Activated naive CD8-positive, alpha-beta T cell treated with anti-CD3 and anti-CD28 coated beads for 36 hours (primary cell): ENCODE measurements at places on chromosomes 7 and 10. TPM values are rescaled to one million over a fixed set of nuclear protein-coding genes. Genes with fewer than 3 reads are reported as not detected.

DNA sequence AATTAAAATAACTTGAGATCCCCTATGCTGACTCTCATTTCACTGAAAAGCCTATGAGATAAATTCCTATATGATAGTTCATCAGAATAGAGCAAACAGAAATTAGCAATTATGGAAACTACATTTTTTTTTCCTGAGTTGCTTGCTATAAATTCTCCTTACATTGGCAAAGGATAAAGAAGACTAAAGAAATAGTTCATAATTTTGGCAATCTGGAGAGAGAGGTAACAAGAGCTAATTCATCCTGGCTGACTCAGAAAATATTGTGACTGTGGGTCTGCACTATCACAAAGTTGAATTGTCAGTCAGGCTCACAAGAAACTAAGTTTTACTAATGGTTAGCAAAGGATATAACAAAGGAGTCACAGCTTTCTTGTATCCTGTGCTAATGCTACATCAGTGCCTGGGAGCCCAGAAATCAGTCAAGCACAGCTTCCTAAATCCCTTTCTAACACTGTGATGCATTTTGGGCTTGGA, 483.0 kb downstream of the MAGI2 start:
- H3K36me3 ChIP-seq, result no peaks in the 10 kb centered on the region
- no peak overlapping the region for H3K27ac ChIP-seq
- DNase-seq, result no peak
- H3K4me3 ChIP-seq, result no peak overlapping the region

DNA sequence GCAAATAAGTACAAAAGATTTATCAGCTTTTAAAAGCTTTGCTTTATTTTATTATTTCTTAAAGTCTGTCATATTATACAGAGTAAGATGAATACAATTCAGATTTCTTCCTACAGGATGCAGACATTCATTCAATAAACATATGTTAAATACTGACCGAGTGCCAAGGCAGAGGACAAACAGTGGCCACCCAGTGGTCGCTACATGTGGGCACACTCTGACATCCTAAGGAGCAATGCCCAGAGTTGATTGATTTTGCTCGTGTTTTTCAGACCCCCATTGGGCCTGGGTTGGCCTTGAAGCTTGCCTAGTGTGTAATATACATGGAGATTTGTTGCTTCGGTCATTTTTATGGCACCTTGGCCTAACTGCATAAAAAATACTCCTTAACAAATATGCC, 201.2 kb downstream of the CCDC3 start:
- no peak for DNase-seq
- H3K27me3 ChIP-seq, result no peaks in the 10 kb centered on the region
- H3K4me3 ChIP-seq, result no peak overlapping the region
- no peak overlapping the region for H3K27ac ChIP-seq

GRCh38 chr7:44709945-44710596, 38.6 kb upstream of the ZMIZ2 start:
- H3K27ac ChIP-seq, result no peak overlapping the region
- H3K4me3 ChIP-seq, result no peak overlapping the region
- peaks cover 4% of the 10 kb centered on the region for H3K4me1 ChIP-seq
- H3K36me3 ChIP-seq, result peaks cover 7% of the 10 kb centered on the region
- no peak for DNase-seq

DNA sequence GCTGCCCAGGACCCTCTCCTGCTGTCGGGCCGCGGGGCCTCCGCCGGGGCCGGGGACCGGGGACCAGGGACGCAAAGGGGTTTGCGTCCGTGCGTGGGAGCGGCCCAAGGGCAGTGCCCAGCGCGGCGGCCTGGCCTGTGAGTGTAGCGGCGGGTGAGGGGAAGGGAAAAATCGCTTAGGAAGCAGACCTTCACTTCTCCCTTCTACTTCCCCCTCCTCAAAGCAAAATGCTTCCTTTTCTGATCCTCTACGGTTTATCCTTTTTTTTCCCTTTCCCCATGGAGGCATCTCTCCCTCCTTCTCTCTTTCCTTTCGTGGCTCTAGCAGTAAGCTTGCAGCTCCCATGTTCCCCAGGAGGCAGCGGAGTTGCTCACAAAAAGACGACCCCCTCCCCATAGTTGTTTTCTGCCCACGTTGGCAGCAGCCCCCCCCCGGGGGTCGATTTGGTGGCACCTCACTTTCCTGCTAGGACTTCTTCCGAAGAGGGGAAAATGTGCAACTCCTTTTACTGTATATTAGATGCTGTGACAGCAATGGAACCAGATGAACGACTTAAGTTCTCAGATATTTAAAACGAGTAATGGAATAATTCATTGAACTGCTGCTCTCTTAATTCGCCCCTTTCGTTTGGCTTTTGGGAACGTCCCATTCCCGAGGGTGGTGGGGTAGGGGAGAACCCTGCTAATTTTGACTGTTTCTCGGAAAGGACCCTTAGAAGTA, 724 bp downstream of the CAPZA2 start:
- peaks cover 19% of the 10 kb centered on the region for H3K27me3 ChIP-seq
- no peak for DNase-seq
- peak overlapping the region; percentile 96 for H3K27ac ChIP-seq
- H3K4me3 ChIP-seq, result peak overlapping the region; percentile 99
- peaks cover 14% of the 10 kb centered on the region for H3K36me3 ChIP-seq

- no peak for DNase-seq
- H3K27ac ChIP-seq, result no peak overlapping the region
- peaks cover 49% of the 10 kb centered on the region for H3K4me1 ChIP-seq
- no peak overlapping the region for H3K4me3 ChIP-seq
- H3K36me3 ChIP-seq, result no peaks in the 10 kb centered on the region
Observed at GRCh38 chr7:39606352-39606751, 17.0 kb upstream of the RALA start.

DNA sequence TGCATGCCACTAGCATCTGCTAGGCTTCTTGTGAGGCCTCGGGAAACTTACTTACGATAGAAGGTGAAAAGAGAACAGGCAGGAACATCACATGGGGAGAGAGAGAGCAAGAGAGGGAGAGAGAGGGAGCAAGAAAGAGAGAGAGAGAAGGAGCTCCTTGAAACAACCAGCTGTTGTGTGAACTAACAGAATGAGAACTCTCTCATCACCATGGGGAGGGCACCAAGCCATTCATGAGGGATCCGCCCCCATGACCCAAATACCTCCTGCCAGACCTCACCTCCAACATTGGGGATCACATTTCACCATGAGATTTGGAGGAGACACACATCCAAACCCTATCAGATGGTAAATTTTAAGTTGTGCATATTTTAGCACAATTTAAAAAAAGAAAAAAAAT, 1217.2 kb downstream of the TYW1 start:
- no peak for DNase-seq
- no peak overlapping the region for H3K27ac ChIP-seq
- H3K27me3 ChIP-seq, result no peaks in the 10 kb centered on the region
- no peak overlapping the region for H3K4me3 ChIP-seq
- no peaks in the 10 kb centered on the region for H3K36me3 ChIP-seq
- H3K4me1 ChIP-seq, result no peaks in the 10 kb centered on the region

GRCh38 chr7:141012044-141012685, 2.6 kb downstream of the MRPS33 start:
- H3K27ac ChIP-seq, result peak overlapping the region; percentile 100
- peaks cover 18% of the 10 kb centered on the region for H3K36me3 ChIP-seq
- peaks cover 36% of the 10 kb centered on the region for H3K4me1 ChIP-seq
- DNase-seq, result peak; percentile 67
- H3K4me3 ChIP-seq, result peak overlapping the region; percentile 97

- H3K4me1 ChIP-seq, result peaks cover 15% of the 10 kb centered on the region
- peaks cover 7% of the 10 kb centered on the region for H3K36me3 ChIP-seq
- DNase-seq, result no peak
- H3K27ac ChIP-seq, result peak overlapping the region; percentile 51
Observed at GRCh38 chr7:6057316-6058129, 26.3 kb downstream of the ANKRD61 start.

- no peaks in the 10 kb centered on the region for H3K4me1 ChIP-seq
- no peaks in the 10 kb centered on the region for H3K36me3 ChIP-seq
- no peak overlapping the region for H3K4me3 ChIP-seq
- H3K27ac ChIP-seq, result no peak overlapping the region
- DNase-seq, result no peak
Observed at GRCh38 chr7:91043186-91043585, 221.0 kb upstream of the FZD1 start.

DNA sequence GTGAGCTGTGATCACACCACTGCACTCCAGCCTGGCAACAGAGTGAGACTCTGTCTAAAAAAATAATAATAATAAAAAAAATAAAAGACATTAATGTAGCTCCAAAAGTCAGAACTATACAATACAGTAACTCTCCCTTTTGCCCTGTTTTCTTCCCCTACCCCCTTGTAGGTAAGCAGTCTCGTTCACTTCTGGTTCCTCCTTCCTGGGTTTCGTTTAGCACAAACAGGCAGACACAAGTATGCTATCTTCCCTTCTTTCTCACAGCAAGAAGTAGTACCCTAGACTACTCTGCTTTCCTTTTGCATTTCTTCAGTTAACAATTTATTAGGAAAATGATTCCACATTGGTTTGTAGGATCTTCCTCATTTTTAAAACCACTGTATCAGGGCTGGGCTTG, 33.1 kb downstream of the PDSS1 start:
- H3K36me3 ChIP-seq, result peaks cover 29% of the 10 kb centered on the region
- no peak for DNase-seq
- no peaks in the 10 kb centered on the region for H3K4me1 ChIP-seq
- H3K27ac ChIP-seq, result no peak overlapping the region
- no peak overlapping the region for H3K4me3 ChIP-seq
- H3K27me3 ChIP-seq, result no peaks in the 10 kb centered on the region

DNA sequence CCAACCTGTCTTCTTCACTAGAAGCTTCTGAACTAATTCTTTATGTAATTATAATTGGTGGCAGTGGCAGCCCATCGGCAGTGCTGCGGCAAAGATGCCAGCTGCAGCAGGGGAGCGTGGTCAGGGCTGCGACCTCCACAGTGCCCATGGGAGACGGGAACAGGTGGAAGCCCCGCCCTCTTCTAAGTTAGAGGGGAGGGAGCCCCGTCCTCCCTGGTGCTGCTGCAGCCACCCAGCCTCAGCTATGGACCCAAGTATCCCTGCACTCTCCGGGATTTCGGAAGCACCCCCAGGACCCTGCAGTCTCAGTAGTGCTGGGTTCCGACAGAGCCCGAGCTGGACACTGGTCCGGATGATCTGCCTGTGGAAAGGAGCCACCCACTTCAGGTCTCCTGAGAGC, 117.0 kb upstream of the MBL2 start:
- DNase-seq, result no peak
- no peaks in the 10 kb centered on the region for H3K27me3 ChIP-seq
- H3K27ac ChIP-seq, result no peak overlapping the region
- H3K36me3 ChIP-seq, result no peaks in the 10 kb centered on the region

- H3K27me3 ChIP-seq, result peaks cover 5% of the 10 kb centered on the region
- no peak overlapping the region for H3K4me3 ChIP-seq
- no peak for DNase-seq
- H3K27ac ChIP-seq, result no peak overlapping the region
Observed at GRCh38 chr10:91691981-91692380, 59.1 kb upstream of the PPP1R3C start.

GRCh38 chr7:45048748-45049147, 40.0 kb downstream of the NACAD start:
- no peak for DNase-seq
- peaks cover 34% of the 10 kb centered on the region for H3K4me1 ChIP-seq
- no peaks in the 10 kb centered on the region for H3K27me3 ChIP-seq
- no peak overlapping the region for H3K27ac ChIP-seq
- H3K36me3 ChIP-seq, result peaks cover 13% of the 10 kb centered on the region
- no peak overlapping the region for H3K4me3 ChIP-seq

DNA sequence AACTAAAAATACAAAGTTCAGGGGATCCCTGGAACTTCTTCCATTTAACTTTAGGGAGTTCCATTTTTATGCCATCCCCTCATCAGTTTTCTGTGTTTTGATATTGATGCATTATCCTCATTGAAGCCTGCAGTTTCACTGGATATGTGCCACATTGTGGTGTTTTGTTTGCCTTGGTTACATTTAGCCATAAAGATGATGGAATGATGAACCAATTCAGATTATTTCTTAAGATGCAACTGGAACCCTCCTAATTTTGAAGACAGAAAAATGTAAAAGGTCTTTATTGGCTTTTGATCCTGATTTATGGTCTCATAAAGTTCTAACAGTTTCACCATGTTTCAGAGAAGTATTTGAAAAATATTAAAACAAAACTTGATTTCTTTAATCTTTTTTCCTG, 314.2 kb upstream of the KLF6 start:
- H3K4me1 ChIP-seq, result peaks cover 10% of the 10 kb centered on the region
- no peaks in the 10 kb centered on the region for H3K36me3 ChIP-seq
- H3K4me3 ChIP-seq, result no peak overlapping the region
- H3K27ac ChIP-seq, result no peak overlapping the region
- H3K27me3 ChIP-seq, result no peaks in the 10 kb centered on the region
- no peak for DNase-seq

GRCh38 chr10:95329296-95329695, 38.5 kb upstream of the PDLIM1 start:
- no peak for DNase-seq
- no peak overlapping the region for H3K27ac ChIP-seq
- no peaks in the 10 kb centered on the region for H3K36me3 ChIP-seq
- H3K4me3 ChIP-seq, result no peak overlapping the region

DNA sequence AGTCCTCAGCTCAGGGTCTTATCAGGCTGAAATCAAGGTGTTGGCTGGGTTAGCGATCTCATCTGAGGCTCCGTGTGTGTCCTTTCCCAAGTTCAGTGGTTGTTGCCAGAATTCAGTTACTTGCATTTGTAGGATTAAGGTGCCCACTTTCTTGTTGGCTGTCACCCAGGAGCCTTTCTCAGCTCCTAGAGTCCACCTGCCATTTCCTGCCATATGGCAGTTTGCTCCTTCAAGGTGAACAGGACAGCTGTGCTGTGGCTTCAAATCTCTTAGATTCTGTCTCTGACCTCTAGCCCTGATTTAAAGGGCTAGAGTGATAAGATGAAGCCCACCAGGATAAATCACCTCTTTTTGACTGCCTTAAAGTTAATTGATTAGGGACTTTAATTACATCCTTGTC, 1.0 kb upstream of the HIF1AN start:
- H3K27me3 ChIP-seq, result no peaks in the 10 kb centered on the region
- no peak for DNase-seq
- H3K27ac ChIP-seq, result no peak overlapping the region

- no peaks in the 10 kb centered on the region for H3K27me3 ChIP-seq
- H3K4me1 ChIP-seq, result peaks cover 3% of the 10 kb centered on the region
- H3K36me3 ChIP-seq, result no peaks in the 10 kb centered on the region
- DNase-seq, result no peak
- no peak overlapping the region for H3K4me3 ChIP-seq
Observed at GRCh38 chr7:6630007-6630849, 6.9 kb upstream of the ZNF316 start.

DNA sequence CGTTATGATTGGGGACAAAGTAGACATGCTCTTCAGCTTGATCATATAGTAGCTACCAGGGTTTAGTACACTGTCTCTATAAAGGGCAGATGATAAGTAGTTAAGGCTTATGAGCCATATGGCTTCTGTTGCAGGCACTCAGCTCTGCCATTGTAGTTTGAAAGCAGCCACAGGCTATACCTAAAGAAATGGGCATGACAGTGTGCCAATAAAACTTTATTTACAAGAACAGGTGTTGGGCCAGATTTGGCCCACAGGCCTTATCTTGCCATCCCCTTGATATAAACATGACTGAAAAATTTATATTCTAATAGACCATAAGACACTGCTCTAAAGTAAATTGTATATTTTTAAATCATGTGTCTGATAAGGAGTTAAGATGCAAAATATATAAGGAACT, 36.6 kb downstream of the GRK5 start:
- no peak overlapping the region for H3K27ac ChIP-seq
- H3K4me3 ChIP-seq, result no peak overlapping the region
- H3K27me3 ChIP-seq, result no peaks in the 10 kb centered on the region
- no peak for DNase-seq
- peaks cover 11% of the 10 kb centered on the region for H3K4me1 ChIP-seq
- H3K36me3 ChIP-seq, result peaks cover 3% of the 10 kb centered on the region

ODAD2 gene
- total RNA-seq, result 0.62 TPM

CCDC6 gene
- total RNA-seq, result 47.5 TPM

ZNF804B gene
- not detected for total RNA-seq

SLC16A9 gene
- total RNA-seq, result 1.9 TPM

RSPH10B gene
- not detected for total RNA-seq

SPDYE18 gene
- total RNA-seq, result not detected

NPM3 gene
- total RNA-seq, result 260 TPM

FZD1 gene
- 0.22 TPM for total RNA-seq
